ENCODE measurements at places on chromosomes 1 and 21. TPM values are rescaled to one million over a fixed set of nuclear protein-coding genes. Genes with fewer than 3 reads are reported as not detected.
A peak's percentile ranks its signal among the peaks of the same experiment; 100 is the strongest.

DNA sequence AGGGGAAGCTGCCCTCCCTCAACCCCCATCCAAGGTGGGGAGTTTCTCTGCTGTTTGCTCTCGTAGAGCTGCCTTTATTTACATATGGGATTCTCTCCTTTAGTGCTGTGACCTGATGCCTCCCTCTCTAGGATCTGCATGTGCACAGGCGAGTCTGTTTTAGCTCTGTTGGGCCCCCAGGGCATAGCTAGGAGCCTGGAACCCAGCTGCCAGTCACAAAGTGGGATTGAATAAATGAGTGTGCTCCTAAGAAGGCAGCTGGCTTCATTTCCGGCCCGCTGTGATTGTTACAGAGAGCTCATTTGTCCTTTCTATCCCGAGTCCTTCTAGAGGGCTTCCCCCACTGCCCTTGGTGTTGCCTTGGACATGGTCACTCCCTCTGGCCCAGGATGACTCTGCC lies 176.6 kb downstream of the GRIK3 start:
- no peak for DNase-seq

DNA sequence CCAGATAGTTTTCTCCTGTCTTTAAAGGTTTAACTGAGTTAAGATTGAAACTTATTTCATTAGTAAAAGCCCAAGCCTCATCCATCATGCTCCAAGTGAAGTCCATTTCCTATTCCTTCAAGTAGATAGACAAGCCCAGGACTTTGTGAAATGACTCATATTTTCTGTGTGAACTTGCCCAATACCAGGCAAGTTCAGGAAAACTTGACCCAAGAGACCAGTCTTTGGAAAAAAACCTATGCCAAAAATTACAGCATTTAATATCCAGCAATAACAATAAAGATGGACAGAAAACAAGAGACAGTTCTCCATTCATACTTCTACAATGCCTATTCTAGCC lies 405 bp upstream of the RAB29 start:
- peak; percentile 33 for DNase-seq

GRCh38 chr1:74857676-74858075 lies 124.7 kb downstream of the TYW3 start:
- no peak for DNase-seq

DNA sequence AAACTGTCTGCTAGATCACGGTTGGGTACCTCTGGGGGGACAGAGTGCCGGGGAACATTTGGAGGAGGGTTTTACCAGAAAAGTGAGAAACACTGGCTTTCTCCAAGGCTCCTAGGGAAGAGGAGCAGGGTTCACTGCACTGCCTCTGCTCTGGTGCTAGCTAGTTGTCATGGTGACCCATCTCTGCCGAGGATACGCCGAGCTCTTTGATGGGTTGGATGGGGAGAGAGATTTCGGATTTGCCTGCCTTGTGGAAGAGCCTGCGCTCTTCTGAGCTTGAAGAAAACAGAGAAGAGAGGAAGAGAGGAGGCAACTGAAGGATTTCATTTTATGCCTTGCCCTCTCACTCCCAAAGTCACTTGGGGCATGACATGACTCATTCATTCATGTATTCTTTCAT lies 92.1 kb downstream of the NAV1 start:
- DNase-seq = no peak

DNA sequence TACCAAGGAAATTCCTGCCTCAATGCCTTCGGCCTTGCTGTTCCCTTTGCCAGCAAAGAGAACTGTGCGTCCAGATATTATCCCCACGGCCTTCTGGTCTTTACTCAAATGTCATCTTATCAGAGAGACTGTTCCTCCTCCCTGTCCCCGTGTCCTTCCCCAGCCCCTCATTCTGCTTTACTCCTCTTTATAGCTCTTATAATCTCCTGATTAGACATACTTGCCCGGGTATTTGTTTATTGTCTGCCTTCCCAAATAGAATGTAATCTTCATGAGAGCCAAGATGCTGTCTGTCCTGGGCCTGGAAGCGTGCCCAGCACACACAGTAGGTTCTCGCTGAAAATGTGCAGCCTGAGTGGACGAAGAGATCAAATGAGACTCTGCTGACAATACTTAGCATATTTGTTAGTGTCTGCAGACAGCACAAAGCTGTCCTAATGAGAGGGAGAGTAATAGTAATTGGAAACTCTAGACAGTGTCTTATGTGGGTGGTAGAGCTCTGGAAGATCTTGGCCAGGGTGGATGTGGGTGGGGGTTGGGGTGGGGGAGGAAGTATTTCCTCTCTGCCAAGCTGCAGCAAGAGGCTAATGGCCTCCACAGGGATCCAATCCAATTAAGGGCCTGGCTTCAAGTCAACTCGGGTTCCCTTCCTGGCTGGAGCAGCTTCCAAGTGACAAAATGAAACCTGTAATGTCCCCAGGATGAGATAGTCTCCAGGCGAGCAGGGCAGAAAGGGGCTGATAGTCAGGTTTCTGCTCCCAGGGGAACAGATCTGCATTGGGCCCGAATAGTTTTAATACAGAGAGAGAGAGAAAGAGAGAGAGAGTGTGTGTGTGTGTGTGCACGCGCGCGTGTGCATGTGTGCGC lies 9.5 kb upstream of the CLIC4 start:
- peak; percentile 52 for DNase-seq

DNA sequence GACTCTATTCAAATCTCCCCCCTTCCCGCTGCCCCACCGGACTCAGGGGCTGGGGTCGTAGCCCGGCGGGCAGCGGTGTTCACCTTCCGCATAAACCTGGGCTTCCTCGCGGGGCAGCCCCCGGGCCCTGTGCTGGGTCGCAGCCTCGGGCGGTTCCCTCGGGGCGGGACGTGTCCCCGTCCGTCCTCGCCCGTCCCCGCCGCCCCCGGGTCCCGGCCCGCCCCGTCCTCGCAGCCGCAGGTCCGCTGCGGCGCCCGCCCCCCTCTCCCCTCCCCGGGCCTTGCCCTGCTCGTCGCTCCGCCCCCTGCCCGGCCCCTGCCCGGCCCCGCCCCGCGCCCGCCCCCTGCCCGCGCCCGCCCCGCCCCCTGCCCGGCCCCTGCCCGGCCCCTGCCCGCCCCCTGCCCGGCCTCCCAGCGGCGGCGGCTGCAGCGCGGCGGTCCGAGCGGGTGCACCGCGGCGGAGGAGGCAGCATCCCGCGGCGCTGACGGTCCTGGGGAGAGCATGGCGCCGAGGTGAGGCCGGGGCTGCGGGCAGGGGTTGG lies at the start of gene COL18A1:
Gene COL18A1, plus strand, starts transcription at position 436 of the 541 bp plus-strand sequence. Its CDS starts 66 bp downstream, at position 502.
- peak; percentile 42 for DNase-seq

GRCh38 chr1:168801032-168801745 lies 72.2 kb upstream of the DPT start:
- no peak for DNase-seq

WDR77 gene
- polyA plus RNA-seq = 91.9 TPM

CHIA gene
- polyA plus RNA-seq = not detected

DNA sequence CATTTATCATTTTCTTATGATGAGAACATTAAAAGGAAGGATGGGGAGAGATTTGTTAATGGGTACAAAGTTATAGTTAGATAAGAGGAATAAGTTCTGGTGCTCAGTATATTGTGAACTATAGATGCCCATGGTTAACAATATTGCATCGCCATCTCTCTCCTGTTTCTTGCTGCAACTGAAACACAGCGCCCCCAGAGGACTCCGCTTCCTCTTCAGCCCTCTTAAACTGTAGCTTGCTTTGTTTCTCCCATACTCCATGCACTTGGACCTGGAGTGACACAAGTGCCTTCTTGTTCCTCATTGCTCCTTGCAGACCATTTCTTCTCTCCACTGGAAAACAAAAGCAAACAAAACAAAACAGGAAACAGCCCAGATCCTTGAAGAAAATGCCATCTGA lies 70.1 kb upstream of the NTPCR start:
- peak; percentile 29 for DNase-seq

ST6GALNAC3 gene
- 0.65 TPM for polyA plus RNA-seq

Measured in IMR-90 (cell line).